ENCODE measurements at places on chromosomes 1 and 21.

- DNase-seq = no peak
Measured at GRCh38 chr1:1225913-1226312, 5.9 kb downstream of the SDF4 start.

DNA sequence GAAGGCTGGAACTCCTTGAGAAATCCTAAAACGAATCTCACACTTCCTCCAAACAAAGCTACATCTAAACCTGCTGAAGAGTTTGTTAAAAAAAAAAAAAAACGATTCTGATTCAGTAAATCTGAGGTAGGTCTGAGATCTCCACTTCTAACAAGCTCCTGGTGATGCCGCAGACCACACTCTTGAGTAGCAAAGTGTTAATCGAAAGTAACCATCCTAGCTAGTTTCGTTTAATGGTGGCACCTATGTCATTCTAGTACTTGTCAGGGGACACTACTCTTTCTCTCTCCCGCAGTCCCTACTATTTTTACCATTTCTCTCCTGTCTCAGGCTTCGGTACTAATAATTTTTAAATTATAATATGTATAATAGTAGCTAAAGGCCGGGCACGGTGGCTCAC, 2.1 kb downstream of the CLCC1 start:
- DNase-seq = no peak

- no peak for DNase-seq
Measured at GRCh38 chr1:69175053-69175452, 392.7 kb upstream of the LRRC7 start.

GRCh38 chr1:149879556-149879955, 19.8 kb upstream of the BOLA1 start:
- DNase-seq = no peak

- DNase-seq = peak; percentile 78
Measured at GRCh38 chr1:52365071-52365745, 797 bp downstream of the CC2D1B start.

- no peak for DNase-seq
Measured at GRCh38 chr1:213061263-213061662, 10.2 kb downstream of the RPS6KC1 start.

DNA sequence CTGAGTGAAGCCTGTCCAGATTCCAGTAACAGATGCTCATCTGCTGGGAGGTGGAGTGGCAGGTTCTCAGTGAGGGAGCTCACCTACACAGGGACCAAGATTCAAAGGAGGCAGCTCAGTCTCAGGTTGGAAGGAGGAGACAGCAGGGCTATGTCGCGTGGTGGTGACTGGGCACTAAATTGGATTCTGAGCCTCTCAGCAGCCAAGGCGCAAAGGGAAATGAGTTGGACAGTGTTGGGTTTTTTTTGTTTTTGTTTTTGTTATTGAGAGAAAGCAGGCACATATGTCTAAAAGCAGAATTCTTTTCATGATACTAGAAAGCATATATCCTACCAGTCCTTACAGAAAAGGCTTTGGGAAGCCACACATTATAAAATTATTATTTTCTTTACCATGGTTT, 26.2 kb downstream of the UMODL1 start:
- peak; percentile 11 for DNase-seq

DNA sequence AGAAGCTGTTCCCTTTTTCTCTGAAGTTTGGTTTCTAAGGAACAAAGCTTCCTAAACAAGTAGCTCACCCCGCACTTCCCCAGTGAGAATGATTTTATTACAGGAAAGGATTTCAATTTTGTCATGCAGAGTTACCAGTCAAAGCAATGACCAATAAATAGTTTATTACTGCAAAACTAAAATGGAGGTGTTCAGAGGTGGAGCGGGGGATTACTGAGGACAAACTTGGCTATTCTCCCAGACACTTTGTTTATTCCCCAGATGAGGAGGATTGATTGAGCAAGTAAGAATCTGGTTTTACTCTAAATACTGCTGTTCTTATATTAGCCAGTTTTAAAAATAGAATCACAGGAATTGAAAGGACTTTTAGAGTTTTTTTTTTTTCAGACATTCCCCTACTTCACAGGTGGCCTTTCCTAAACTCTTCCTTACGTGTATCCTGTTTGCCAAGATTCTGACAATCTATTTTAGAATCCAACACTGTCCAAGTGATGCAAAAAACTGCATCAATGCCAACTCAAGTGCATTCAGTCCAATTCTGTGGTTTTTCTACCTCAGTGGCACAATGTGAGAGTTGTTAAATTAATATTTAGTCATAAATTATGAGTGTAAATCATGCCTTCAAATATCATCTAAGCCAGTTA, 136.1 kb downstream of the TNFSF18 start:
- peak; percentile 86 for DNase-seq

GRCh38 chr21:35408401-35408800, 359.3 kb upstream of the RUNX1 start:
- DNase-seq = peak; percentile 81

DNA sequence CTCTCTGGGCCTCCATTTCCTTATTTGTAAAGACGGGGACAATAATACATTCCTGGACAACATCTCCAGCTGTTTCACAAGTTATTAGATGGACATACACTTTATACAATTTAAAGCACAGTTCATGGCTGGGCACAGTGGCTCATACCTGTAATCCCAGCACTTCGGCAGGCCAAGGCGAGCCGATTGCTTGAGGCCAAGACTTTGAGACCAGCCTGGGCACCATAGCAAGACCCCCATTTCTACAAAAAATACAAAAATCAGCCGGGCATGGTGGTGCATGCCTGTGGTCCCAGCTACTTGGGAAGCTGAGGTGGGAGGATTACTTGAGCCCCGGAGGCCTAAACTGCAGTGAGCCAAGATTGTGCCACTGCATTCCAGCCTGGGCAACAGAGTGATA, 34.1 kb downstream of the IGSF21 start:
- no peak for DNase-seq

DNA sequence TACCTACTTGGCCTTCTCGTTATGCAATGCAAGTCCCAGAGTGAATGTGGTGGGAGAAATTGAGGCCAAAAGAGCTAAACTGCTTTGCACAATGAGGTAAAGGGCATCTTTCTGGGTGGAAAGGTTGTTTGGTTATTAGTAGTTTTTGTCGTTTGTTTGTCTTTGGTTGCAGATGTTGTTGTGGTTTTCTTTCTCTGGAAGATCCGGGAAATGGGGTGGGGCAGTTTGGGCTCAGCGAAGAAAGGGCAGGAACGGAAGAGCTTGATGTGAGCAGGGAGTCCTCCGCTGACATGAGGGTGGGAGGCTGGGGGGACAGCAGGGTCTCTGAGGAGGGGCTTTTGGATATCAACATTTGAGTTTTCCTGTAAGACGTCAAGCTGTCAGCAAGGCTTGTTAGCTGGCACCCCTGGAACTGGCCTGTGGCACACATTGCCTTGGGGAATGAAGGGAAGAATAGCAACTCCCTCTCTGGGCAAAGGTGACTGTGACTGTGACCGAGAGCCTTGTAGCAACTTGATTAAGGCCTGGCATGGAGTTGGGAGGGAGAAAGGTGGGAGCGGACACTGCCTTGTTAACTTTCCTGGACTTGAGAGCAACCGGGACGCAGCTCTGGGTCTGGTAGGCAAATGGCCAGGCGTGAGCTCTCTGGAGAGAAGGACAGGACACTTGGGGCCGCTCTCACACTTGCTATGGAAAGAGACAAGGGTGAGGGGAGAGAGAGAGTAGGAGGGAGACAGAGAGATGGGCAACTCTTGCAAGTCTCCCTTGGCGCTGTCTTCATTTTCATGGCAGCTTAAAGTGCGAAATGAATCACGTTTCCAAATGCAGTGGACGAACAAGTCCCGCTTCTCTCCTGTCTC, 15.4 kb upstream of the OPRD1 start:
- no peak for DNase-seq

GRCh38 chr1:110440877-110441276, 10.1 kb upstream of the PROK1 start:
- peak; percentile 38 for DNase-seq

- peak; percentile 75 for DNase-seq
Measured at GRCh38 chr1:15141935-15142539, 11.5 kb upstream of the TMEM51 start.

DNA sequence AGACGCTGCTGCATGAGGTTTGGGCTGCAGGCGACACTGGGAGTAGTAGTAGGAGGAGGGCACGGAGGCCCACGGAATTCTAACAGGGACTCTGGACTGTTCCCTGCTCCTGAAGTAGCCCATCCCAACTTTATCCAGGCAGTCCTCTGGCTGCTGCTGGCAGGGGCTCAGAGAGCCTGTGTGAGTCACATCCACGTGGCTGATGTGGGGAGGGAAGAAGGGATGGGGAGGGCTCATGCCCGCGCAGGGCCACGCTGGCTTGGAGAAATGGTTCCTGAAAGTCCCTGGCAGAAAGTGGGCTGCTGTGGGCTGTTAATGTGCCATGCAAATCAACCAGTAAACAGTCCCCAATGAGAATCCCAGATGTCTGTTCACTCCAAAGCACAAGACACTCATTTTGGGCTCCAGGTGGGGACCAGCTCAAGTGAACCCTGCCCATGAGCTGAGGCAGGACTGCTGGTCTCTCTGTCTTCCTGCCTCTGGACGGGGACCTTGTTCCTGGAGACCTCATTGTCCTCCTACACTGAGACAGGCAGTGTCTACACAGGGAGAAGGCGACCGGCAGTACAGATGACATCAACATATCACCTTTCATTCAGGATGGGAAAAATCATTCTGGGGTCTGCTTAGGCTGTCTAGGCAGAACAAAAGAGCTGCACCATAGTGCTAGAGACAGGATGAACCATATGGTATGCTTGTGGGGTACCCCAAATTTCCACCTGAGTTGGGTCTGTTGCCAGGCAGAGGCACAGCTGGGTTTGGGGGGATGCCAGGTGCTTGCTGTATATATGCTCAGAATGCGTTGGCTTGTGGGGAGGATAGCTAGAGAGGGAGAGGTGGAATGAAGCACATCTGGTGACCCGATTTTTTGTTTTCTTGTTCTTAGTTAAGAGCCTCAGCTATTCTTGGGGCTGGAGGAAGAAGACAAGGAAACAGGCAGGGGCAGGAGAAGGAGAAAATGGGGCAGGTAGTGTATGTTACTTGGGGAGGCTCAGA, 57.9 kb upstream of the FMOD start:
- DNase-seq = peak; percentile 86

DNA sequence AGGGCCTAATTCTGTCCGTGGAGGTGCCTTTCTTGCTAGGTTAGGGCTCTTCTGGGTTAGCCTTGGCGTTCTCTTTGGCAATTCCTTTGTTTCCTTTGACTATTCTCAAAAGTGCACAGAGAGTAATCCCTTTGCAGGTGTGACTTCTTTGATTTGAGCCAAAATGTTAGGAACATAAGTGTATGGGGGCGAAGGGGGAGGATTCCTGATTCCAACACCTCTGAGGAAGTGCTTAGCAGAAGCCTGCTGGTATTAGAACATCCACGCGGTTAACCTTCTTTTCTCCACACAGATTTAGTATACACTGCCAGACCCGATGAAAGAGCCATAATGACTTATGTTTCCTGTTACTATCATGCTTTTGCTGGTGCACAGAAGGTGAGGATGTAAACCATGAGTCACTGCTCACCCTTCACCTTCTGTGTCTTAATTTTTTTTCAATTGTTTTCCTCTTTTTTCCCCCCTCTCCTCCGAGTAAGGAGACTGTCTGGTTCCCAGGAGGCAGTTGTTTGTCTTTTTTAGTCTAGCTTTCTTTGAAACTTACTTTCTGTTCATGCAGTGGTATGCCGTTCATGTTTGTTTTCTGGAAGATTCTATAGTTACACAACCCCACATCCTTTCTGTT, 48.0 kb downstream of the ACTN2 start:
- peak; percentile 1 for DNase-seq

DNA sequence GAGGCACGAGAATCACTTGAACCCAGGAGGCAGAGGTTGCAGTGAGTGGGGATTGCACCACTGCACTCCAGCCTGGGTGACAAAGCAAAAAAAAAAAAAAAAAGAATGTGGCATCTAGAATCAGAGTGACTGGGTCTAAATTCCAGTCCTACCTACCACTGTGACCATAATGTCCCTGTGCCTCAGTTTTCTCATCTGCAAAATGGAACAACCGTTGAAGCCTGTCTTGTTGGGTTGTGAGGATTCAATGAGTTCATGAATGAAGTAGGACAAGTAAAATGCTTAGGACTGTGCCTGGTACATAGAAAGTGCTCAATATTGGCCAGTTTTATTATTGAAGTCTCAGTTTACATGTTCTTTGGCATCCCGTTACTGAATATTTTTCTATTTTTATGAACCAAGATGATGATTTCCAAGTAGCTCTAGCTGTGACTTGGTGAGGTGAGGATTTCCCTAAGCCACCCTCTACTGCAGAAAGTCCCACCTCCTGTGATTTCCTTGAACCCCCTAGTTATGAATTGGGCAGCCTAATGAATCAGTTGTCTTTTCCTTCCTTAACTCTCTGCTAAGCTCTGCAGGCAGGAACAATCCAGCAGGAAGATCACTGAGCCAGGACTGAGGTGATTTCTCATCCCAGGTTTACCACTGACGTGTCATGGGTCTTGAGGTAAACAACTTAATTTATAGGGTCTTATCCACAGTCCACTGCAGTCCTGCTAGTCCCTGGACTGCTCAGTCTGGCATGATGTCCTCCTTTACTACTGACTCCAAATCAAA, 18.9 kb upstream of the MEAF6 start:
- DNase-seq = no peak

DNA sequence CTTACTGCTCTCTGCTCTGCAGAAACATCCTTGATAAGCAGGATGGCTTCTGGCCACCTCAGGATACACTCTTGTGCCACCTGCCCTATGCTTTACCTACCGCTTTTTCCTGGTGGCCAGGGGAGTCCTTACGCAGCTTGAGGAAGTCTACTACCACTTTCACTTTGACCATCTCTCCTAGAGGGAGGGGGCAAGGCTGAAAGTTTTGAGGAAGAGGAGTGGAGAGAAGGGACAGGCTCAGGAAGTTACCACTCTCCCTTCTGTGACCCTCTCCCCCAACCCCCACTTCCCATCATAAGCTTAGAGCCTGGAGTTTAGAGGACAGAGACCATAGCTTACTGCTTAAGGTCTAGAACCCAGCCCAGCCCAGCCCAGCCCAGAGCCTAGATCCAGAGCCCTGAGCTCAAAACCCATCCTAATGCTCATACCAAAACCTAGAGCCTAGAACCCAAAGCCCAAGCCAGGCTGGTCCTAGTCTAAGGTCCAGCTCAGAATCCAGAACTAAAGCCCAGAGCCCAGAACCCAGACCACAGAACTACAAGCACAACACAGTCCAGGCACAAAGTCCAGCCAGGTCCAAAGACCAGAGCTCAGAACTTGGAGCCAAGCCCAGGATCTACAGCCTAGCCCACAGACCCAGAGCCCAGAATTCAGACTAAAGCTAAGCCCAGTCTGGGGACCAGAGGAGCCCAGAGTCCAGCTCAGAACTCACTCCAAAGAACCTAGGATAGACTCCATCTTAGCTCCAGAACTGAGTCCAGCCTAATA, 18.0 kb upstream of the MFSD2A start:
- DNase-seq = no peak

DNA sequence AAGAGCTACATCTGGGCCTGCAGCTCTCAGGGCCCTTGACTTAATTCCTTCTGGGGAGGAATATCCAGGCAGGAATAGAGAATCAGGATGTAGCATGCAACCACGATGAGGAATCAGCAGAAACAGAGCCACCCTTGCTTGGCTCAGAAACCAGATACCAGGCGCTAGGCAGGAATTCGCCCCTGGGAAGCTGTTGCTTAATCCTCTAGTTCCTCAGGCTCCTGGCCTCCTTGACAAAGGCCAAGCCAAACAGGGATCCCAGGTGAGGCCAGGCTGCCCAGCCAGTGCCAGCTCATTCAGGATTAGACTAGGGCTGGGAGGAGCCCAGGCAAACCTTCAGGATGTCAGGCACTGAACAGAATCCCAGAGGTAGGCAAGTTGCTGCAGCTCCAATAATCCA, 48.2 kb upstream of the IRF2BP2 start:
- peak; percentile 75 for DNase-seq

GRCh38 chr1:45103534-45103933, 91.5 kb downstream of the UROD start:
- DNase-seq = no peak
